ENCODE measurements at places on chromosomes 12 and 14. TPM values are rescaled to one million over a fixed set of nuclear protein-coding genes. Genes with fewer than 3 reads are reported as not detected.

DNA sequence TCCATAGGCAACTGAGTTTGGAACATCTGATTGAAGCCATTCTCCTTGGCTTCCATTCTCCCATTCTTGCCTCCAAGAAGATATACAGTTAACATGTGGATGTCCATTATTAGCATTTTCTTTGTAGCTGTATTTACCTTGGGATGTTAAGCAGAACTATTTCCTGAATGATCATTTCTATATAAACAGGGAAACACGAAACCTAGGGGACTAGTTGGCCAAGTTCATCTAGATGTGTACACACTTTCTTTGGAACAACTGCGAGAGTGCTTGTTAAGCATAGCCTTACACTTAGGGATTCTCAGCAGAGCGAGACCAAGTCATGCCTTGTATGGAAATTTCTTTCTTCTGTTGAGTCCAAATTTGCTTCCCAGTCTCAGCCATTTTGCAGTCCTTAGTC lies 42.1 kb downstream of the DRAM1 start:
- no peaks in the 10 kb centered on the region for H3K36me3 ChIP-seq
- H3K4me1 ChIP-seq = no peaks in the 10 kb centered on the region
- no peak overlapping the region for H3K4me3 ChIP-seq
- H3K27me3 ChIP-seq = no peaks in the 10 kb centered on the region

GRCh38 chr14:96162265-96162664 lies 42.4 kb upstream of the BDKRB2 start:
- peaks cover 8% of the 10 kb centered on the region for H3K4me1 ChIP-seq
- H3K36me3 ChIP-seq = no peaks in the 10 kb centered on the region
- H3K27ac ChIP-seq = no peak overlapping the region

DNA sequence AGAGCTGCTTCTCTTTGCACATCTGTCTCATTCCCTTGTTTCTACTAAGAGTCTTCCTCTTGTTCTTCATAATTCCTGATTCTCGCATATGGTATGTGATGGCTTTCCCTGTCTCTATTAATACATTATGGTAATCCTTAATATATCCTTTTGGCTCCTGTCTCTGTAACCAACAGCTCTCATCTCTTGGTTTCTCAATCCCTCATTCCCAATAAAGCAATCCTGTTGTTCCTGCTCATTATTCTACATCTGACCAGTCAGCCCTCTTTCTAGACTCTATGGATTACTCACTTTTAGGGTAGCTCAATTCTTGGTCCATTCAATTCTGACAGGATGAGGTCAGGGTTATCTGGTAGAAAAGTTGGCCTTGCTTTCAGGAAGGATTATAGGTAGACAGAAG lies 349.9 kb downstream of the LRIG3 start:
- H3K4me3 ChIP-seq = no peak overlapping the region
- no peaks in the 10 kb centered on the region for H3K27me3 ChIP-seq
- no peak for DNase-seq
- H3K36me3 ChIP-seq = no peaks in the 10 kb centered on the region

DNA sequence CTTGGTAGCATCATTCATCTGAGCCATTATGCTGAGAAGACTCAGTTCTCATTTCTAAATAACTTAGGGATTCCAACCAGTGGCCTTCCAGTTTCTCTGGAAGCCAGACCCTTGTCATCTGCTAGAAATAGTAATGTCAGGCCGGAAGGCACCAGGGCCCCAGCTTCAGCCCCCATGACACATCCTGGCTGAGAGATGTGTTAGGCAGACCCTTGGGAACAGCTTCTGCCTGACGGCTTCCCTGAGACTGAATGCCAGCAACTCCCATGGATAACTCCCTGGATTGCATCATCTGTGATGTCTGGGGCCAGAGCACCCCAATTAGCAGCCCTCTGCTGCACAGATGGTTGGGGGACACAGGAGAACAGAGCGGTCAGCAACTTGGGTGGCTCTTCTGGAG lies 583.5 kb upstream of the TBX3 start:
- no peak overlapping the region for H3K27ac ChIP-seq
- no peaks in the 10 kb centered on the region for H3K4me1 ChIP-seq
- no peak overlapping the region for H3K4me3 ChIP-seq
- H3K27me3 ChIP-seq = no peaks in the 10 kb centered on the region

The CLEC9A gene
- total RNA-seq = not detected

Data from colonic mucosa (tissue), 4 donors.